Stimulated activated CD4-positive, alpha-beta T cell treated with anti-CD3 and anti-CD28 coated beads, Interleukin-1b, Interleukin-23, amount 100 ng/mL, for 24 hours (primary cell): ENCODE measurements at places on chromosomes 1 and 21.

DNA sequence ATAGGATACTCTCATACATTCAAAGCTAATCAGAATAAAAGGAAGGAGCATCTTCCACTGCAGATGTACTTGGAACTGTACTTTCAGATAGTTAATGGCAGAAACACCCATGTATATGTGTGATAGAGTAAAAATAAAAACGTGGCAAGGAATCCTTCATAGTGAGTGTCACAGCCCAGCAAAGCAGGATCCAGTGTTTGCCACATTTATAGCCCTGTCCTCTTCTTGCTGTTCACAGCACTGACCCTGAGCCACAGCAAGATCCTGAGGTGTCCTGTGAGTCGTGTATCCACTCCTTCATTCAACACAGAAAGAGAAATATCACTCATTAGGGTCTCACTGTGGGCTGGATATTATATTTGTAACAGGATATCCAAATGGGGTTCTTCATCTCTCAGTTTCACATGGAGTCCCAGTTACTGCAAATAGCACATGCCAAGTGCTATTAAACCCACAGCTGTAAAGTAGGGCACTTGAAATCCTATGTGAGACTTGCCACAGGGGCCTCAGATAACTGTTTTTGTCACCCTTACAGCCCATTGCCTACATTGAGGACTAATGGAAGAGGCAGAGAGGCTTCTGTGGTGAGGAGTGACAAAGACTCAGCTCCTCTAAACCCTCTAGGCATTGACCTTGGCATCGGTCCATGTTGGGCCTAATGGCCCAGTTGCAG is 41.3 kb downstream of the CYP2J2 start:
- DNase-seq = no peak

GRCh38 chr1:41632781-41633575 is 148.5 kb upstream of the EDN2 start:
- DNase-seq = no peak

- no peak for DNase-seq
Measured at GRCh38 chr1:63557365-63557987, 34.2 kb downstream of the EFCAB7 start.

DNA sequence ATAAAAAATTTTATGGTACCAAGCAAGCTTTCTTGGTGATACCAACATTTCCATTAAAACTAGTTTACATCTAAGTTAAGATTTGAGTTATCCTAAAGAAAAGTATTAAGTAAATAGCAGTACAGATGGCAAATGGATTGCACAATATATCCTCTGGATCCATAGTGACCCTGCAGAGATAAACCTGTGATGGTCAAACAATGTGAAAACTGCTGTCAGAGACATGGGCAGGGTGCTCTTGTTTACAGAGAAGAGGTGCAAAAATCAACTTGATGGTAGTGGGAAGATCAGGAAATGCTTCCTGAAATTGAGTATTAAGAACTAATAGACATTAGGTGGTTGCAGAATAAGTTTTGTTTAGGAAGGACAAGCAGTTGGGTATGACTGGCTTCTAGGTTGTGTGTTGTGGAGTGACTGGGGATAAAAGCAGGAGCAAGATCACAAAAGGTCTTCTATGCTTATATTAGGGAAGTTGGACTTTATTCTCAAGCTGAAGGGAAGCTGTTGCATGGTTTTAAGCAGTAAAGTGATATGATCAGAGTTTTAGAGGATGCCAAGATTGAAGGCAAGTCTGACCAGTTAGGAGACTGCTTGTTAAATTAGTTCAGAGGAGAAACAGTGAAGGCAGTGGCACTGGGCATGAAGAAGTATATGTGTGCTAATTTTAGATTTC is 9.9 kb downstream of the TTC3 start:
- DNase-seq = no peak

DNA sequence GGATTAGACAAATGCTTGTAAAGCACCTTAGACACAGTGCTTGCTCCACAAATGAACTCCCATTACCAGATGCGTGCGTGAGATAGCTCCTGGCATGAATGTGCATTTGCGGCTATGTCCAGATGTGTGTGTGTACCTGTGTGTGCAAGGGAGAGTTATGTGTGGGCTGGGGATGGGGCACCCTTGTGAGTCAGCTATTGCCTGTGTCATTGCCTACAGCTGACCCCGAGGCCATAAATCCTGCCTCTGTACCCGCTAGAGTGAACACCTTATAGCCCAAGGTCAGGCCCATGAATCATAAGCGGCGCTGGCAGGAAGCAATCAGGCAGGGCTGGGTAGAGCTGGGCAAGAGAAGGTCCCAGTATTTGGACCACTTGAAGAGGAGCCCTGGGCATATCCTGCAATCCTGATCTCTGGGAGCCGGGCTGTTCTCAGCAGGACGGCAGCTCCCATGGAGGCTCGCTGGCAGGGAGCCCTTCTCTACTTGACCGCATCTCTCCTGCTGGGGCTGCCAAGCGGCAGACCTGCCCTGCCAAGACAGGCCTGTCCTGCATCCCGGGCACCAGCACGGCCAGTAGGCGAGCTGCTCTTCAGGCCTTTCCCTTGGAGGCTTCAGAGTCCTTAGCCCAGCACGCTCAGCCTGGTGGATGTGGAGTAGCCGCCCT is 86.4 kb downstream of the TMEM53 start:
- DNase-seq = no peak

DNA sequence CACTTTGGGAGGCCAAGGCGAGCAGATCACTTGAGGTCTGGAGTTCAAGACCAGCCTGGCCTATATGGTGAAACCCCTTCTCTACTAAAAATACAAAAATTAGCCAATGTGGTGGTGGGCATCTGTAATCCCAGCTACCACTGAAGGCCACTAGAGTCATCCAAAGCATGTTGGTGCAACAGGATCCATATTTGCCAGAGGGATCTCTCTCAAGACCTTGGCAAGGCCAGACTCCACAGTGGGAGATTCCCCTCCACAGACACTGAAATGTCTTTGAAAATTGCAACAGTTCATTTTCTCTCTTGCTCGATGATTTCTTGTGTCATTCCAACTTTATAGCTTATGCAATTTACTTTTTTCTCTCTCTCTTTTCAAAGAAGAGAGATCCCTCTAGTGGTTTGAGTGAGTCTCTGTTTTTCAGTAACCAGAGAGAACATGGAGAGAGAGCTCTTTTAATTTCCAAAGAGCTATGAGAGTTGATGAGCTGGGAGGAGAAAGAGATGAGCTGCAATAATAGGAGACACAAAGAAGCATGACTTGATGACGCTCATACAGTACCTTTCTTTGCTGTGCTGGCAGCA is 176.8 kb upstream of the USP25 start:
- no peak for DNase-seq

DNA sequence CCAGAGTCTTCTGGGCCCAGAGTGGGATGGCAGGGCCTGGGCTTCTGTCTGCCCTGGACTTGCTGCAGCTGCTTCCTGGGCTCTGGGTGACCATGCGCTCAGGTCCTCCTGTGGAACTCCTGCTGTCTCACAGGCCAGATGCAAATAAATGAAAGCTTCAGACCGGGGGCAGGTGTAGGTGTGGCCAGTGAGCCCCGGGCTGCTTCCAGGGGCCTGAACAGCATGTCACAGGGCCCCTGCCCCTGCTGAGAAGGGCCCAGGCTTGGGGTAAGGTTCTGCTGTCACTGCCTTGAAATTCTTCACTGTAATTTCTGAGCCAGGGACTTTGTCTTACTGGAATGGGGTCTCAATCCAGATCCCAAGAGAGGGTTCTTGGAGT is 2.5 kb upstream of the PKNOX1 start:
- DNase-seq = no peak

GRCh38 chr1:222665964-222666363 is 46.3 kb downstream of the AIDA start:
- no peak for DNase-seq

DNA sequence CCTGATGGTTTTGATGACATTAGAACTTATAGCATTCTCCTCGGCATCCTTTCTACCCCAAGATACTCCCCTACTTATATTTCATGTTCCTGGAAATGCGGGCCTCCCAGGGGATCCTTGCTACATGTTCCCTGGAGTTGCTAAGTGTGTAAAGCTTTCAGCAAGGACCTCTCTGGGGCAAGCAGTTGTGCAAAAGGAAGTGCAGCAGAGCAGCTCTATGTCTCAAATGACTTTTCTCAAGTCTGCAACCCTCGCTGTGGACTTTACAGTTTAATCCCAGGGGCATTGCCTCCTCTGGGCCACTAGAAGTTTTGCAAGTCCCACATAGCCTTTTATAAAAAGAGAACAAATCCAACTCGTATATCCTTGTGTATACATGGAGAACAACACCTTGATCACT is 20.8 kb upstream of the MNDA start:
- DNase-seq = no peak
